ENCODE measurements at places on chromosomes 2 and 18. TPM values are rescaled to one million over a fixed set of nuclear protein-coding genes. Genes with fewer than 3 reads are reported as not detected.

The GAL3ST2 gene
- 0.19 TPM for total RNA-seq

The MTIF2 gene
- total RNA-seq, result 33.2 TPM

- no peak overlapping the region for H3K4me3 ChIP-seq
- H3K27ac ChIP-seq, result no peak overlapping the region
- no peaks in the 10 kb centered on the region for H3K4me1 ChIP-seq
- no peak for DNase-seq
These were observed 36.2 kb downstream of the EPG5 start for GRCh38 chr18:45930963-45931362.

DNA sequence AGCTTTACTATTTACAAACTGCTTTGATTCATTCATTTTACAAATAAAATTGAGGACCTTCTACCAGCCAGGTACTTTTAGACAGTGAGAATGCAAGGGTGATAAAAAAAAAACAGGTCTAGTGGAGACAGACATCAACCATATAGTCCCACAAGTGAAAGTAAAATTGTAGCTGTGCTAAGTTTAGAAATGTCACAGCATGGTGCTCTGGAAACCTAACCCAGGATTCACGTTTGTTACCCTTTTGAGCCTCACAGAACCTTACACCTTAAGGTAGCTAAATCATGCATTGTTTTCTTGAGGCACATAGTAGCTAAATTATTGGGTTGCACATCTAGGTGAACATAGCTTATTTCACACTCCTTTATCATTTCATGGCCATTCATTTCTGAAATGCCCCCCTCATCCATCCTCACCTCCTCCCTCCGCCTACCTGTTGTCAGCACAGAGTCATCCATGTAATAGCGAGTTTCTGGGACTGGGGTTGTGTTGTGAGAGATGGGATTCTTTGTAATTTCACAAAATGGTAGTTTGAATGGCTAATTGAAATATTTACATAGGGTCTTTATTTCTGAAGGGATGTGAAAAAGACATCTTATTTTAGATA, 7.1 kb downstream of the MTA3 start:
- H3K27me3 ChIP-seq, result no peaks in the 10 kb centered on the region
- H3K4me3 ChIP-seq, result no peak overlapping the region
- peak overlapping the region; percentile 44 for H3K27ac ChIP-seq
- H3K36me3 ChIP-seq, result peaks cover 32% of the 10 kb centered on the region
- no peak for DNase-seq

The ERBB4 gene
- total RNA-seq, result 5.3 TPM

DNA sequence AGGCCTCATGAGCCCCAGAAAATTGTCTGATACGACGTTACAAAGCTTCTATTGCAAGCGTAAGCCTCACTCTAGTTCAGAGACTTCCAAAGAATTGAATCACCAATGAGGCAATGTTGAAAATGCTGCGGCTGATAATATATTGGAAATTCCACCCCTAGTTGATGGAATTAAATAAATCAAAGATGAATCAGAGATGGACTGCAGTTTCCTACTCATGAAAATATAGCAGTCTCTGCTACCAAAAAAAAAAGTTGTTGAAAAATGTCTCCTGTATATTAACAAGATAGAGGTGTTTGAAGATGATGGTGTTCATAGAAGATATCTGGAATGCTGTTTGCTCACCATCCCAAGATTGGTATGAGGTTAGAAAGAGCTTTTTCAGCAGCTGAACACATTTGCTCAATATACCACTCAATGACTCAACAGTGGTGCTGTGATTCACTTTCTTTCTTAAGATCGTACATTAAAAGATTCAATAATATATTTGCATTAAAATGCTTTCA, 99.8 kb upstream of the ARHGAP28 start:
- H3K36me3 ChIP-seq, result no peaks in the 10 kb centered on the region
- DNase-seq, result no peak

DNA sequence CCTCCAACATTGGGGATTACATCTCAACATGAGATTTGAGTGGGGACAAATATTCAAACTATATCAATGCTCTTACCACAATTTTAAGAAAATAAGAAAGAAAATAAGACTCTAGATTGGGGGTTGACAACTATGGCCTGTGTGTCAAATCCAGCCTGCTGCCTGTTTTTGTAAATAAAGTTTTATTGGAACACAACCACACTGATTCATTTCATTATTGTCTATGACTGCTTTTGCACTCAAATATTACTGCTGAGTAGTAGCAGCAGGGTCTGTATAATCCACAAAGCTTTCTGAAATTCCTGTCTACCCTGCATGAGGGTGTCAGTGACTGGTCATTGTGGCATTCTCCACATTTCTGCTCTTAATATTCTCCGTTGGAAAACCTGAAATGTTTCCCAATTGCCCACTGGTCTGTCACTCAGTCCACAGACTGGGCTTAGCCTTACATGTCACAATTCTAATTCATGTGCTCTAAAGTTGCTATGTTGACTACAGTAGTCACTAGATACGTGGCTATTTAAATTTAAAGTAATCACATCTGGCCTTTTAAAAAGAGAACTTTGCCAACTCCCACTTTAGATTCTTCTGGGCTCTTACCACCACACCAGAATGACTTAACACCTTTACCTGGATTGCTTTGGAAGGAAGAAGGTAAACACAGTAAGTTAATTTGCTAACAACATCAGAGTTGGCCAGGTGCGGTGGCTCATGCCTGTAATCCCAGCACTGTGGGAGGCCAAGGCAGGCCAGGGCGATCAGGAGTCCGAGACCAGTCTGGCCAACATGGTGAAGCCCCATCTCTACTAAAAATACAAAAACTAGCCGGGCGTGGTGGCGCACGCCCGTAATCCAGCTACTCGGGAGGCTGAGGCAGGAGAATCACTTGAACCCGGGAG, 86.9 kb downstream of the CLHC1 start:
- no peaks in the 10 kb centered on the region for H3K27me3 ChIP-seq
- H3K27ac ChIP-seq, result no peak overlapping the region
- H3K4me3 ChIP-seq, result no peak overlapping the region
- DNase-seq, result no peak

DNA sequence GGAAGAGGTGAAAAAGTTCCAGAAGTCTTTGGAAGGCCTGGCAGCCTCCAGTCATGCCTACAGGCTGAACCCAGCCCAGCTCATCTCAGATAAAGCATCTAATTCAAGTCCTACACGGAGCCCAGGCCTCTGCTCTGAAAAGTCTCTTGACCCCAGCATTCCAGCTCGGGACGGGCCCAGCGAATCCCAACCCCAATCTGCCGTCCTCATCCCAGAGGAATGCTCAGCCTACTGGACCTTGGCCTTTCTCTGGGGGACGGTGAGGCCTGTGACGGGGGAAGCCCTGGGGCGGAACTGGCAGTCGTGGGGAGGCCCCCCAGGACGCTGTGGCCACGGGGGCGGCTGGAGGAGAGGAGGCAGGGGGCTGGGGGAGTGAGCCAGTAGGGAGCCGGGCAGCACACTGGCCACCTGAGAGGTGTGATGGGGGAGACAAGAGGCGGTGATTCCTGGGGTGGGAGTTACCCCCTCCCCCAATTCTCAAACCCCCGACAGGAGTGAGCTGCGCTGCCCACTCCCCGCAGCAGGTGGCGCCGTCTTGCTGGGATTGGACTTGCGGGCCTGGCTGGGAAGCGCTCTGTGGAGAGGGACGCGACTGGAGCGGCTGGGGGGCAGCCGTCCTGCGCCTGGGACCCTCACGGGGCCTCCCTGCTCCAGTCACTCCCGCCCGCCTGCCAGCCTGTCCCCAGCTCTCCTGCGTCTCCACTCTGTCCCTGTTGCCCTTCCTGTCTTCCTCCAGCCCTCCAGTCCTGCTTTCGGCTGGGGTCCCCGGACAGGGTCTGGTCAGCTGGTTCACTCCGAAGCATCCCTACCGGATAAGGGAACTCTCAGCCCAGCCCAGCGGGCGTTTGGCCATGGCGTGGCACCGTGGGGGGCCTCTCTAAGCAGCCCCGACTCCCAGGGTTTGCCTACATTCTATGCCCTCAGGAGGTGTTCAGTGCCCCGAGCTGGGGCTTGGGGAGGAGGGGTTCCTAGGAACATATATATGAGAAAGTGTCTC, 182.6 kb upstream of the HAAO start:
- peak overlapping the region; percentile 78 for H3K4me3 ChIP-seq
- H3K27me3 ChIP-seq, result no peaks in the 10 kb centered on the region
- peaks cover 49% of the 10 kb centered on the region for H3K4me1 ChIP-seq
- no peaks in the 10 kb centered on the region for H3K36me3 ChIP-seq
- H3K27ac ChIP-seq, result peak overlapping the region; percentile 68

DNA sequence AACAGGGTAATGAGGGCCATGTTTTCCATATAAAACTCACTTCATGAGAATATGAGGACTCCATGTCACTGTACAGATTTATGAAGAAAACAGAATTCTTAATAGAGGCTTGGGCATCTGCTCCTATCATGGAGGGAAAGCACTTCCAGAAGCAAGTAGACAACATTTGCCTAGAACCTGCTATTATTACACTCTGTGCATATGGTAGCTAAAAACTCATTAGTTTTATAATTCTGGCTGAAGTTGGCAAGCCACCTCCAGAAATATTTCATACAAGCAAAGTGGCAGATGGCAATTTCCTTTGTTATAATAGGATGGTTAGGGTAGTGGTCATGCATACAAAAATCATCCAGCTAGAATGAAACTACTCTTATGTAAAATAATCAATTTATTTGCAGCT, 65.8 kb upstream of the TLK1 start:
- H3K27me3 ChIP-seq, result no peaks in the 10 kb centered on the region
- no peak overlapping the region for H3K27ac ChIP-seq
- H3K4me1 ChIP-seq, result no peaks in the 10 kb centered on the region
- no peaks in the 10 kb centered on the region for H3K36me3 ChIP-seq
- H3K4me3 ChIP-seq, result no peak overlapping the region
